Stromal cell of bone marrow (primary cell): ENCODE measurements at places on chromosomes 6 and 20.

- DNase-seq = peak; percentile 35
Observed at GRCh38 chr20:34872622-34873224, at the start of gene GGT7. TSS of gene GGT7 (minus strand) at chr20:34872856. CDS start at chr20:34872815, 41 bp downstream.

DNA sequence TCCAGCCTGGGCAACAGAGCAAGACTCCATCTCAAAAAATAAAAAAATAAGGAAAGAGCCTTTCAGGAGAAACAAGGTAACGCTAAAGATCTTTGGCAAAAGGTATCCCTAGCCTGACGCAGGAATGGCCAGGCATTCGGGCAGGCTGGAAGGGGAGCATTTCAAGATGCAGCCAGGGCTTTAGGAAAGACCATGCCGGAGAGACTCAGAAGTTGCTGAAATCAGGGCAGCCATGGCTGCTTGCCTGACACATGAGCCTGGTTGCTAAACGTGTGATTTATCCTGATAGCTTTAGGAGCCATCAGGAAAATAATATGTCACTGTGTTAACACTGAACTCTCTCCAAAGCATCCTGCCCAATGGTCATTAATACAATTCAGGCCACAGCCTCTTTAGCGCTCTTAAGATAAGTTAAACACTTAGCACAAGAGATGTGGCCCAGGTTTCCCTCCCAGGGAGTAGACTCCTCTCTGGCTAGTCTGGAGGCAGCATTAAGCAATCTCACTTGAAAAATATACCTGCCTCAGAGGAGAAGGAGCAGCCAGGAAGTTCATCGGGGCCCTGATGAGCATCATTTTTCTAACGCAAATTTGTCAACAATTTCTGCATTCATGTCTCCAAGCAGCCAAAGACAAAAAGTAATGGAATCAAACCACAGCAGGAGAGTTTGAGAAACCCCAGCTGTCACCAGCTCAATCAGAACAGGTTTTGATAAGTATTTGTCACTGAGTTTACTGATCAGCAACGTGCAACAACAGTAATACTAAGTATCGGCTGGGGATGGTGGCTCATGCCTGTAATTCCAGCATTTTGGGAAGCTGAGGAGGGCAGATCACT lies 200.0 kb downstream of the ZMYND8 start:
- DNase-seq = no peak

- DNase-seq = no peak
Observed at GRCh38 chr6:83057705-83058321, 7.8 kb downstream of the UBE3D start.

- no peak for DNase-seq
Observed at GRCh38 chr20:50481741-50482140, 28.4 kb upstream of the PTPN1 start.

- DNase-seq = no peak
Observed at GRCh38 chr20:2507464-2507863, 1.3 kb downstream of the ZNF343 start.

DNA sequence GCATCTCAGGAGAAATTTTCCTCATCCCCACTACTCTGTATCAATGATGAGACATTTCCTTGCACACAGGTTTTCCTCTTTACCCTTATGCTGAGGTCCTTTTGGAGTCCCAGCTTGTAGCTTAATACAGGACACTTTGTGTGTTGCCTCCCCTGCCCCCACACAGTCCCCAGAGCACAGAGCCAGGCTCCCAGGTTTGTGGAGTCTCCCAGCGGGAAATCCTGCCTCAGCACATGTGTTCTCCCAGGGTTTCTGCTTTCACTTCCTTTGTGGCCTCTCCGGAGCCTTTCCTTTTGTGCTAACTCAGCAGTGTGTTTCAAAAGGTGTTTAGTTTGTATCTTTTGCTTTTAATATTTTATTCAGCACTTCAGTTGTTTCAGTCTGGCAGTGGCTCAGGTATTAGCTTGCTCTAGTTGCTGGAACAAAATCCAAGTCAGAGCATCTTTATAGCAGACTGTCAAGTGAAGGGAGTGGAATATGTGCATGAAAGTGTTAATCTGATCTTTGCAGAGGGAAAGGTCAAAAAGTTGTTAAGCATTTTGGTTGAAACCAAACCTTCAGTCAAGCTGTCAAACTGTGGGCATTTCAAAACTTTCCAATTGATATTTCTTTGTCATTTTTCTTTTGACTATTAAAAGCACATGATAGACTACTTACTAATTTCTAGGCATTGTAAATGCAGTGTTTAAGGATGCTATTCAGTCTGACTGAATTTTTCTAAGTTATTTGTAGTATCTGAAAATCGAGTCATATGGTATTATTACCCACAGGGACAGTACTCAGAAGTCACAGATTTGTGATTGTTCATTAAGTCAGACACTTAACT lies 8.6 kb downstream of the SNX9 start:
- DNase-seq = no peak

DNA sequence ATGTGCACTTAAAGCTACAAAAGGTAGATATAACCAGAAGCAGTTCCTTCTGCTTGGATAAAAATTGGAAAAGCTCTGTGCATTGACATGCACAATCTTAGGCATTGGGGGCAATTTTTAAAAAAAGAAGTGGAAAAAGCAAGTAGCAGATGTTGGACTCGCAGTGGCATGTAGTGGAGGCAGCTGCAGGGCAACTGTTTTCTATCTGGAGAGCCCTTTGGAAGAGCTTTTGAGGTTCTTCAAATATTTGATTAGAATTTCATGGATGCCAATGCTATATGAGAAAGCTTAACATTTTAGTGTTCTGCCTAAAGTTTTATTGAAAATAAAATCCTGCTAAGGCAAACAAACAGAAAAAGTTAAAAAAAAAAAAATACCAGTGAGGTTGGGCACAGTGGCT lies 388.3 kb upstream of the RNF217 start:
- no peak for DNase-seq

DNA sequence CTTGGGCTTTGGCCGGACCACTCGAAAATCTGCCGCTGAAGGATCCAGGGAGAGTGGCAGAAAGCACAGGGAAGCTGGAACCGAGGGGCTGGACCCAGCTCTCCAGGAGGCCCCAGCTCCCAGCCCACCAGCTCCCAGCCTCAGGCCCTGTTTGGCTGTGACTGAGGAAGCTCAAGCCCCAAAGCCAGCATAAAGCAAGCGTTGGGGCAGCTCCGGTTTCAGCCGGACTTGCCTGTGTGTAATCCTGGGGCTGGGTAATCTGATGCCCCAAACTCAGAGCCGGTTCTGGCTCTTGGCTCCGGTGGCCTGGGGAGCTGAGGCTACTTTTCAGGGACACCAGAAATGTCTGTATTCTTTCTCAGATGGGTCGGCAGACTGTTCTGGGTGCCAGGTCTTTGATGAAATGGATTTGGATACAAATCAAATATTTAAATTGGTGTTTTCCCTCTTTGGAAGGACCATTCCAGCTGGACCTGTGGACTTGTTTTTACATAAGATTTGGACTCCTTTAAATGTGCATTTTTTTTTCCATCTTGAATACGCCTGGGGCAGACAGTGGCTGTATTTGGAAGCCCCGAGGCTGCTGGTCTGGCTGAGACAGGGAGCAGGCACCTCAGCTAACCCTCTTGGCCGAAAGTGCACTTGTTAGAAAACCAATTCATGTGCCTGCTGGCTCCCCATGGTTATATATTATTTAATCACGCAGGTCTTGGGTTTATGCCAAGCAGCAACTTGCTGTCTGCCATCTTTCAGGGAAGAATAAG lies 29.7 kb downstream of the RPP40 start:
- DNase-seq = peak; percentile 48

- DNase-seq = no peak
Observed at GRCh38 chr6:38782616-38783015, 67.5 kb downstream of the DNAH8 start.

GRCh38 chr6:70520575-70520974 lies 46.2 kb upstream of the SDHAF4 start:
- no peak for DNase-seq

DNA sequence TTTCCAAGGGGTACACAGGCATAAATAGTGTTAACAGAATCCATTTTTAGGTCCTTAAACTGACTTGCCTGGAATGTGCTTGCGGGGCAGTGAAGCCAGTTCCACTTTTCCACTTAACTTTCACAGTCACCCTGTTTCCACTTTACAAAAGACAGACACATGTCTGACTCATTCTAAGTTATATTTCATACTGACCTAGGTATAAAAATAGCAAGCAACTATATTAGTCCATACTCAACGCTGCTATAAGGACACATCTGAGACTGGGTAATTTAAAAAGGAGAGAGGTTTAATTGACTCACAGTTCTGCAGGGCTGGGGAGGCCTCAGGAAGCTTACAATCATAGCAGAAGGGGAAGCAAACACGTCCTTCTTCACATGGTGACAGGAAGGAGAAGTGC lies 88.2 kb downstream of the MTFR2 start:
- DNase-seq = no peak

DNA sequence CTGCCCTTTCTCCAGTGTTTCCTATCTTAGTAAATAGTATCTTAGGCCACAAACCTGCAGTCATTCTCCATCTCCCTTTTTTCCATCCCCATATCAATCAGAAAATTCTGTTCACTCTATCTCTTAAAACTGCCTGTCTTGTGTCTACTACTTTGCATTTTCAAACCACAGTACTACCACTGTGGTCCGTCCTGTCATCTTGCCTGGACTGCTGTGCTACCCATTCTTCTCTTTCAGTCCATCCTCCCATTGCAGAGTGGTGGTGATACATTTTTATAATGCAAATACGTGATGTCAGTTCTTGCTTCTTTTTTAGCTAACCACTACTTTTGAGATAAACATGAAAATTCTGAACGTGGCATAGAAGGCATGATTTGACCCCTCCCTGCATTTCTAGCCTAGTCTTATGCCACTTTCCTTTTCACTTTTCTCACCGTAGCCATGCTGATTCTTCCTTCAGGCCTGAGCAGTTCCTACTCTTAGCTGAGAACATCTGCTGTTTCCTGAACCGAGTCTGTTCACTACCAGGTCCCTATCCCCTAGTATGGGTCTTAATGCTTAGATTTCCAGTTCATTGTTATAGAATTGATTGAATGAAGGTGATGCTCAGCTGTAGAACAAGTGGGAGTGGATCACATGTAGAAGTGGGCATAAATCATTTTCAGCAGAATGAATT lies 13.8 kb downstream of the TBPL1 start:
- DNase-seq = no peak

DNA sequence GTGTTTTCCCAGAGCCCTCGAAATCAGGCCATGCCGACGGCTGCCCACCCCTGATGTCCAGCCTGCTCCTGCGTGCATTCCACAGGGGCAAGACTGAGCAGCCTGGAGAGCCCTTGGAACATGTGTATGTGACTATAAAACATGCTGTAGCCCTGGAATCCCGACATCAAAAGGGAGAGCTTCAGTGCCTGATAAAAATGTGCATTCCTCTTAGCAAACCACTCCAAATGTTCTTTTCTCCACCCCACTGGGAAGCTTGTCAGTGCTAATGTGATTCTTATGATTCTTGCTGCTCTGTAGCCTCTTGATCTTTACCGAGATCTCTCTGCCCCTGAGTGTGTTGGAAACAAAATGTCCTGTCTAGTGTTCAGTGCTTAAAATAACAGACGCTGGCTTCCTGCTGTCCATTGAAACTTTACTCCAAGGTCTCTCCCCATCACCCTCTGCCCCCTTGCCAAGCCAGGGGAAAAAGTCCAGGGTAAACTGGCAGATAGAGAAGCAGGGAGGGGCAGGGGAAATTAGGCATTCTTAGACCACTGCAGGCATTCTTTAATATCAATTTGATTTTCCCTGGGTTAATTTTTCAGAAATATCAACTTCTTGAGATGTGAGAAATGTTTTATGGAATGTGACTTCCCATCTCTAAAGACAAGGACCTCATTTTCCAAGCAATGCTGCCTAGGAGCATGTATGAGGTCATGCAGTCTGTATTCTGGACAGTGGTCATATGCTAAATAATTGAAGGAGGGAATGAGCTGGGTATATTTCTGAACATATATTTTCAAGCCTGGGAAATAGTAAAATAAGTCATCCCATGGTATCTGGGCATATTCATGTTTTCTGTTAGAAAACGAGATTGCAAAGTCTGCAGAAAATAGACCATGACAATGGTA lies 73.8 kb upstream of the ISM1 start:
- no peak for DNase-seq

DNA sequence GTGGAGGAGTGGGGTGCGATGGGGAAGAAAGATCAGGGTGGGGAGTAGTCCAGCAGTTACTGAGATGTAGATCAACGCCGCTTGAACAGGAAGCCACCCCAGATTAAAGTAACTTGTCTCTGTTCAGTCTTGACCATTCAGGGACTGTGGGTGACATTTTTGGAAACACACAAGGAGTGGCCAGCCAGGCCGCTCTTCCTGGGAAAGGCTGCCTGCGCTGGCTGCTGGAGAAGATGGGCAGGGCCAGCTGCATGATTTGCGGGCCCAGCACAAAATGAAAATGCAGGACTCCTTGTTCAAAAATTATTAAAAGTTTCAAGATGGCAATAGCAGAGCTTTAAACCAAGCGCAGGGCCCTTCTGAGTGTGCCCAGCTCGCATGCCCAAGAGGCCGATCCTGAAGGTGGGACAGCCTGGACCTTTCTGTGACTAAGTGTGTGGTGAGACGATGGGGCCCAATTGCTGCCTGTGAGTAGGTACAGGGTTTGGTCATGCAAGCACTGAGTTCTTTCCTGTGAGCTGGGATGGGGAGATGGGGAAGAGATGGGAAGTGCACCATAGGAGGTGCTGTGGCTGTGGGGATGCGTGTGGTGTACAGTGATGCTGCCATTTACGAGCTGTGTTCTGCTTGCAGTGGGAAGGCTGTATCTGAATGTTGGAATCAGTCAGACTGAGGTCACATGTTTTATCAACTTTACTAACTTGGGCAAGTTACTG lies 51.3 kb downstream of the DAAM2 start:
- no peak for DNase-seq

DNA sequence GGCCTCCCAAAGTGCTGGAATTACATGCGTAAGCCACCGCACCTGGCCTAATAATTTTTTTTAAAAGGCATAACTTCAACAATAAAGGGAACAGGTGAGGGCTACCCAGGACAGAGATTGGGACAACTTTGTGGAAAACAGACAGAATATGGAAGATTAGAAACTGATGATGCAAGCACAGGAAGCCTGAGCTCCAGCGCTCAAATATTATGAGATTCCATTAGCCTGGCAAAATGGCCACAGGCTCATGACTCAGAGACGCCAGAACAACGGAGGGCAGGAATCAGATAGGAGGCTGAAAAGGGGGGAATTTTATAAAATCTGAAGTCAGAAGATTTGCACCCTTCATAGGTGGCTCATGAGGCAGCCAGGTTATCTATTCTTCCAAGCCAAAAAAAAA lies 103.1 kb upstream of the MRPS10 start:
- DNase-seq = no peak

- DNase-seq = no peak
Observed at GRCh38 chr6:96604420-96604819, 41.5 kb downstream of the FHL5 start.

- DNase-seq = no peak
Observed at GRCh38 chr6:150800674-150801314, 64.7 kb upstream of the MTHFD1L start.

- DNase-seq = peak; percentile 51
Observed at GRCh38 chr20:13800728-13801134, 15.9 kb downstream of the NDUFAF5 start.

DNA sequence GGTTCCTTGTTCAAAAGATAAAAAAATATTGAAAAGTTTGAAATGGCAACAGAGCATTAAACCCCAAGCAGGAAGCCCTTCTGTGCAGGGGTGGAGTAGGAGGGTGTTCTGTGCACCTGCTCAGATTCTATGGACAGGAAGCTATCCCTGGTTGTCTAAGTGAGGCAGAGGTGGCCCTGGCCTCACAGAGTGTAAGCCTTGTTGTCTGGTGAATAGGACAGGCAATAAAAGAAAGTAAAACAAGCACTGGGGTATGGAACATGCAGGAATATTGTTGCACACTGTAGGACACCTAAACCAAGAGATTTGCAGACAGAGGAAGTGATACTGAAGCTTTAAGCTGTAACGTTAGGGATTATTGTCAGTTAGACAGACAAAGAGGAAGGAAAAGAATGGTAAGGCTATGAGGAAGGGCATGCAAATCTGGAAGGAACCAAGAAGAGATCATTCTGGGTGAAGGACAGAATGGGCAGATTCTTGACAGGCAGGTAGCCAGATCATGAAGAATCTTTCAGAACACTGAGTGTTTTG lies 66.8 kb downstream of the TBC1D7 start:
- DNase-seq = no peak
